ENCODE measurements at places on chromosomes 1 and 21.

DNA sequence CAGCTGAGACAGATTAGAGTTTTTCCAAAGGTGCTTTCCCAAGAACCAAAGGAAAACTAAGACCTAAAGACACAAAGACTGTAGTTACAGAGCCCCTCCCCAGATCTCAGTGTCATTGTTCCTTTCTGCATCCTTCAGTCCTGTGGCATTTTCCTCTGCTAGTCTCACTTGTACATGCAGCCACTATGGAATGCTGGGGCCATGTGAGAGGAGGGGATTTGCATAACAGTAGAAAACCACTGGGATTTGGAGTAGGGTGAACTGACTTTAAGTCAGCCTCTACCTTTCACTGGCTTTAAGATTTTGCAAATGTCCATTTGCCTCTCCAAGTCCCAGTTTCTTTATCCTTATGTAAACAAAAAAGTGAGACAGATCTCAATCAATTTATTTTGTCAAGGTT lies 119.4 kb upstream of the F3 start:
- DNase-seq = no peak

DNA sequence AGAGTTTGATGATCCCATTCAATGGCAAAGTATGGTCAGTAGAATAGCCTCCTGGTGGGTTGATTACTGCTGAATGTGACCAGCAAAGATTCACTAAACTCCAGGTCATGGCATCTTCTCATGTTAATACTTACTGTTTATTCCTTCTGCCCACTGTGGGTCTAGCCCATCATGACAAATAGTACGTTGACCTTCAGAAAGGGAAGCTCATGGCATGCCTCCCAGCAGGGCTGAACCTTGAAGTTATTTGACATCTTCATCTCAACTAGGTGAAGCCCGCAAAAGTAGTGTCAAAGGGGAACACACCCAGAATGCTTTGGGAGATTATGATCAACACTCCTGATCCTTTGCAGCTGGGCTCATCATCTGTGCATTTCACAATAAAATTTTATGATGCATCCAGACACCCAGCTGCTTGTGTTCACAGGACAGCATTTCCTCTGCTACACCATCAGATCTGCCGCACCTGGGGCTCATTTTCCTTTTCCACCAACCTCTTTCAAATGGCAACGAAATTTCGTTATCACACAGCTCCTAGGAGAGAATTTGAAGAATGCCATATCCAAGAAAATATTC lies 49.6 kb downstream of the HLX start:
- no peak for DNase-seq

DNA sequence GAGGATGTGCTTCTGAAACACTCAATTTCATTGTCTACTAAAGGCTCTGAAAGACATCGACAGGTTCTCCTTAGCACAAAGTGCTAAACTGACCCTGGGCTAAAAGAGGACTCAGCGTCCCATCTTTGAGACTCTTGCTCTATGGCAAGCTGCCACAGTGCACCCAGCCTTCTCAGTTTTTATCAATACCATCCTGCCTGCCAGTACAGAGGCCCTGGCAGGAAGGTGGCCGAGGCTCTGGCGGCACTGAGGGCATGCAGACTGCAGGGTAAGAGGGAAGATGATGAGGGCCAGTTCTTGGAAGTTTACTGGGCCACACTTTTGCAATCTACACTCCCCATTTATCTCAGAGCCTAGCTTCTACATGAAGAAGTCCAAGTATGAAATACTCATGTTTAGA lies 5.3 kb downstream of the OLFML2B start:
- DNase-seq = no peak

GRCh38 chr1:245260110-245260882 lies 105.5 kb downstream of the KIF26B start:
- no peak for DNase-seq

- no peak for DNase-seq
Observed at GRCh38 chr1:167631936-167632614, 2.0 kb downstream of the RCSD1 start.

DNA sequence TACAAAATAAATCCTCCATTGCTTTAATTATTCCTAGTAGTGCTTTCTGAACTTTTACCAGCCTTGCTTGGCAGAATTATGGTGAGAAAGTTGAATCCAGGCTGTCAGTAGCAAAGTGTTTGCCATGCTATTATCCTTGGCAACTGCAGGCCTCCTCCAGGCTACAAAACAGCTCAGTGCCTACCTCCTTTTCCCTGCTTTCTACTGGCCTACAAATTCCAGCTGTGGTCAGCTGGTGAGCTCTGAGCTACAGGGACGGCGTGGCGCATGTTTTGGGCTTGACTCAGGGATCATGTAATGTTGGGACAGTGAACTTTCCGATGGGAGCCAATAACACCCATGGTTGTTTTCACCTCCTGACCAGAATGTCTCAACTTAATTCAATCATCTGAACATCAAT lies 456.1 kb upstream of the ADAMTS5 start:
- no peak for DNase-seq

GRCh38 chr1:67632356-67632755 lies 52.6 kb upstream of the GADD45A start:
- no peak for DNase-seq

DNA sequence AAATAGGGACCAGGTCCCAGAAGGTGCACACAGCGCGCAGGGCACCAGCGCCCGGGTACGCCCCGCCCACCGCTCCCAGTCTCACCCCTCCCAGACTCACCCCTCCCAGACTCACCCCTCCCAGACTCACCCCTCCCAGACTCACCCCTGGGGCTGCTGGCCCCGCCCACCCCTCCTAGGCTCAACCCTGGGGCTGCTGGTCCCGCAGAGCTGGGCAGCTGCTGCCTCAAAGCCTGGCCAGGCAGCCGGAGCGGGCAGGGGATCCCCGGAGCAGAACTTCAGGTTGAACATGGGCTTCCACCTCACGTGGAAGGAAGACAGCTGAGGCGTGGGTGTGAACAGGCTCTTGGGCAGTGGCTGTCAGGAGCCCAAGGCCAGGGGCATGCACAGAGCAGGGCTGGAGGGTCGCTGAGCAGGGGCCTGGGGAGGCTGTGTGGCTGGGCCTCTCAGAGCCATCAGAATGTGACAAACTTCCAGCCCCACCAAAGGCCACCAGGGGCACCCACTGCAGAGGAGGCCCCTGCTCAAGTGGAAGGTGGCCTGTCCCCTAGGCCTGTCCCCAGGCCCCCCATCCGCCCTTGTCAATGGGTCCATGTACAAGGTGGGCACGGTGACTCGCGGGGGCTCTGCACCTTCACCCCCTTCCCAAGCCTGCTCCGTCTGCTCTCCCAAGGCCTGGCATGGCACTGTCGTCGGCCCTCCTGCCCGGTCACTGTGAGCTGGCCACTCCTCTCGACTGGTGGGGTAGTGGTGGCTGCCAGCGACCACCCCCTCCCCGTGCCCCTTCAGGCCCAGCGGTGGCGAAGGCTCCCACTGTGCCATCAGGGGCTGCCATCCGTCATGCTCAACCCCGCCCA lies 20.4 kb upstream of the SUMO3 start:
- DNase-seq = no peak

DNA sequence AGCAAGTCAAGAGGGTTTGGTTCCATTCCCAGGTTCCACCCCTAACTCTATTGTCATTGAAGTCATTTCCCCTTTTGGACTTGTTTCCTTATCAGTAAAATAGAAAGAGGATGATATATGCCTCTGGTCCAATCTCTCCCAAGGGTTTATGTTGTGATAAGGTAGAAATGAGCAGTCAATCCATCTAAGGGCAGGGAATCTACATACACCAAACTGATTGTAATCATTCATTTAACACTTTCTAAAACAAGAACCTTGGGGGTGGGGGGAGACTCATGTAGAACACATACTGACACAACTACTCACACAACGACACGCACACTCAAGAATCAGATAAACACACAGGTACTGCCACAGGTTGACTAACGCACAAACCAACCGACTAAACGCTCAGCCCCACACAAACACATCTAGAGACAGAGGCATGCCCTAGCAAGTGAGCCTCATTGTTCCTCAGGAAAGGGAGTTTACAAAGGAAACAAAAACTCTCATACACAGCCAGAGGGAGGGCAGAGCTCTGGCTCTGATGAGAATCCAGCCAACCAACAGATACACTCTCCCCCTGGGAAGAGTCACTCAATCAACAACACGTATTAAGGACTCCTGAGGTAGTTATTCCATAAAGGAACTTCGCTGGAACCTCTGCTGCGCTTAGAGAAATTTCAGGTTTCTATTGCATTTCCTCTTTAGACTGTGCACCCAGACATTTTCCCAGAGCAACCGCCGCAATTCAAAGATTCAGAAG lies 1.0 kb downstream of the F11R start:
- no peak for DNase-seq

DNA sequence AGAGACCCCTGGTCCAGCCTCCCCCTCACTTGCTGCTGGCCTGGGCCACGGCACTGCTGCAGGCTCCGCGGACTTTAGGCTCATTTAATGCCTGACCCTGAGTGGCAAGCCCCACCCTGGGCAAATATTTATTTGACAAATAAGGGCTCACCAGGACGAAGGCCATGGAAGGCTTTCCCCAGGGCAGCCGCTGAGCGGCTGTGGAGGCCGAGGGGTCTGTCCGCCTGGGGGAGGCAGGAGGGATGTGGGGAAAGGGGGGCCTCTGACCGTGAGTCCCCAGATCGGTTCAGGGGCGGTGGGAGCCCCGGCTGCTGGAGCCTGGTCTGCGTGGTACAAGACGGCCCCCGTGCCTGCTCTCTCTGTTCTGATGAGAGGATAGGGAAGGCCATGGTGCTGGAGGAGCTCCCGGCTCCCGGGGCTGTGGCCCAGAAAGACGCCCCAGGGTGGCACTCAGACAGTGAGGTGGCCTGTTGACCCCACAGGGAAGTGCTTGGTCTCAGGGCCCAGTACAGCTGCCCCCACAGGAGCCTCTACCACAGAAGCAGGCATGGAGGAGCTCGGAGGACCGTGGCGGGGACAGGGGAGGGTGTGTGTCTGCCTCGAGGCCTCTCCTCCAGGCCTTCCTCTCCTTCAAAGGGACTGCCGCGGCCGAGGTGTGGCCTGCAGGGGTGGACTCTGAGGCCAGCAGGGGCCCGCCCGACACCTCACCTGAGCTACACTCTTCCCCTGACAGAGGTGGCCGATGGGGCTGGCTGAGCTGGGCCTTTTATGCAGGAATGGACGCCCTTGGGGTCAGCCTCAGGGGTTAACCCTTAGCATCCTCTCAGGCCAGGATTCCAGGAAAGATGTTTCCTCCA lies 9.1 kb upstream of the C1orf159 start:
- no peak for DNase-seq

DNA sequence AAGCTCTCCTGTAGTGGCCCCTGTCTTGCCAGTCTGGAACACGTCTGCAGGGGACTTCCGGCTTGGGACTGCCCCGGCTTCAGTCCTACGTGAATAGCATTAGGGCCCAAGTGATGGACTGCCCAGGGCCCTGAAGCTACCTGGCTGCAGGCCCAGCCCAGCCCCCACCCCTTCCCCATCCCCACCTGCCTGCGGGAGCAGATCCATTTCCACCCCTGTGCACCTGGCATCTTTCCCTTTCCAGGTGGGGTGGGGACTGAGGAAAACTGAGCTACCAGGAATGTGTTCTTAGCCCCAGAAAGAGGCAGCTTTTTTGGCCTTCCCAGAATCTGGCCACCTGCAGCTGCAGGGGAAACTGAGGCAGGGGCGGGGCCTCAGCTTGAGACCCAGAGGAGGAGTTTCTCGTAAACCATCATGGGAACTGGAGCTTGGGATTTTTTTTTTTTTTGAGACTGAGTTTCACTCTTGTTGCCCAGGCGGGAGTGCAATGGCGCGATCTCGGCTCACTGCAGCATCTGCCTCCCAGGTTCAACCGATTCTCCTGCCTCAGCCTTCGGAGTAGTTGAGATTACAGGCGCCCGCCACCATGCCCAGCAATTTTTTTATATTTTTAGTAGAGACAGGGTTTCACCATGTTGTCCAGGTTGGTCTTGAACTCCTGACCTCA lies 3.2 kb downstream of the EDN2 start:
- no peak for DNase-seq

DNA sequence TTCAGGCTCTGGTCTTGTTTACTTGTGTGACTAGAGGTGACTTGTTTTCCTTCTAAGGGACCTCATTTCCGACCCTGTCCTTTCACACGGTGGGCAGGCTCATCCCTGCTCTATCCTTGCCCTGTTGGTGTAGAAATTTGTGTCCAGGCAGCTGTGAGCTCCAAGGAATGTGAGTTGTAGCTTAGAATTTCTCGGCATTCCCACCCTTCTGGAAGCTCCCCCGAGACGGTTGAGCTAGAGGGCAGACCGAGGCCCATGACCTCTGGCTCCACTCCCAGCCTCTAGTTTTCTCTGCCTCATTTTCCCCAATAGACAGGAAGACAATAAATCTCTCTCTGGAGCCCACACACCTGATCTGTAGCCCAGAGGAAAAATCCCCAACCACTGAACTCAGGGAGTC lies 100.9 kb downstream of the NAV1 start:
- DNase-seq = no peak

GRCh38 chr1:243968413-243968812 lies 82.7 kb upstream of the ZBTB18 start:
- DNase-seq = no peak

- DNase-seq = no peak
Observed at GRCh38 chr1:25431955-25432719, 1.4 kb downstream of the MACO1 start.

DNA sequence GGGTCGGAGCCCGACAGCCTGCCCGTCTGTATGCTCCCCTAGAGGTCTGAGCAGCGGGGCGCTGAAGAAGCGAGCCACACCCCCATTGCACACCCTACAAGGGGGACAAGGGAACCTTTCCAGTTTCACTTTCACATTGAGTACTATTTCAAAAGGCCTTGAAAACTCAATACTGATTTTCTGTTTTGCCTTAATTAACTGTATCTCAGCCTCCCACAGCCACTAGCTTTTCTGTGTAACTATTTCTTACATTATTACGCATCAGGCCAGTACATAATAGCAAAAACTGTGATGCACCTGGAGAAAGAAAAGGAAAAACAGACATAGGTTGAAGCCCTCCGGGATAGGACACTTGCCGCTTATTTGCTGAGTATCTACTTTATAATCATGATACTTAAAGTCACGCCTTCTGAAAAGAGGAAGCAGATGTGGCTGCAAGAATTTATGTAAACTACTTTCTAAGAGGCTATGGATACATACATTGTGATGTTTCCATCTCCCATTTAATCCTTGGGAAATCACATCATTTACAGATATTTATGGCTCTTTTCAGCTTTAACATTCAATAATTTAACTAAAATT lies 1719.5 kb downstream of the MRPL39 start:
- DNase-seq = no peak

- no peak for DNase-seq
Observed at GRCh38 chr1:229105109-229105508, 165.8 kb upstream of the RAB4A start.

DNA sequence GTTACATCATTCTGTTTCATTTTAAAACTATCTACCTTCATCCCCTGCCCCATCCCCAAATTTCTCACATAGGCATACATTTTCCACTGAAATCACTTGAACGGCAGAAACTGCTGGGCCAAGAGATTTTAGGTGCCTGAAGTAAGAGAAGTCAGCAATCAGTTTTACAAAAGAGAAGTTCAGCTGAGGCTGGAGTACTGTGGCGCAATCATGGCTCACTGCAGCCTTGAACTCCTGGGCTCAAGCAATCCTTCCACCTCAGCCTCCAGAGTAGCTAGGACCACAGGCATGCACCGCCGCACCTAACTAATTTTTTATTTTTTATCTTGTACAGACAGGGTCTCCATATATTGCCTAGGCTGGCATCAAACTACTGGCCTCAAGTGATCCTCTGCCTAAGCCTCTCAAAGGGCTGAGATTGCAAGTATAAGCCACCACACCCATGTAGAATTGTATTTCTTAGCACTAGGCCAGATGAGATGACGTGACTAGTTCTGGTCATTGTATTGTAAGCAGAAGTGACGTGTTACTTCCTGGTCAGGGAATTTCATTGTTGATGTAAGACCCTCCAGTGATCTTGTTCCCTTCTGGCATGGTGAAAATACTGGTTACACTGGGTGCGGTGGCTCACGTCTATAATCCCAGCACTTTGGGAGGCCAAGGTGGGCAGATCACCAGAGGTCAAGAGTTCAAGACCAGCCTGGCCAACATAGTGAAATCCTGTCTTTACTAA lies 7.1 kb downstream of the BECN2 start:
- DNase-seq = no peak

All from NCI-H1048 (cell line).